ENCODE measurements at places on chromosomes 7 and 10.

- no peak for DNase-seq
Measured at GRCh38 chr10:122168598-122169394, 102.3 kb upstream of the BTBD16 start.

DNA sequence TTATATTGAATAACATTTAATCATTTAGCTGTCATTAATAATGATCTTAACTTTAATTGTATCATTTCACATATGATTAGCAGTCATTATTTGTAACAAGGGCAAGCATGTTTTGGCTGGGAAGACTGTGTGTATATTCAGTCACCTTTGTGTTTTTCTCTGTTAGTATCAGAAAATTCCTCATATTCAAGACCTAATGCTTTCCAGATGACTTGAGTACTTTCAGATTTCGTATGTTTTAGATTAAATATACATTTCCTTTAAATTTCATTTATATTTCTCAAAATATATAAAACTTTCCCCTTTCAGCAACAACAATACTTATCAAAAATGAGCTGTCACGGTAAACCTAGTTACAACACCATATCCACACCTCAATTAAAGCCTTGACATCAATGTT is 6.3 kb upstream of the CACNA2D1 start:
- no peak for DNase-seq

GRCh38 chr10:48464871-48465736 is 139.8 kb downstream of the ARHGAP22 start:
- no peak for DNase-seq

GRCh38 chr10:122847782-122848604 is 2.3 kb upstream of the CUZD1 start:
- no peak for DNase-seq

DNA sequence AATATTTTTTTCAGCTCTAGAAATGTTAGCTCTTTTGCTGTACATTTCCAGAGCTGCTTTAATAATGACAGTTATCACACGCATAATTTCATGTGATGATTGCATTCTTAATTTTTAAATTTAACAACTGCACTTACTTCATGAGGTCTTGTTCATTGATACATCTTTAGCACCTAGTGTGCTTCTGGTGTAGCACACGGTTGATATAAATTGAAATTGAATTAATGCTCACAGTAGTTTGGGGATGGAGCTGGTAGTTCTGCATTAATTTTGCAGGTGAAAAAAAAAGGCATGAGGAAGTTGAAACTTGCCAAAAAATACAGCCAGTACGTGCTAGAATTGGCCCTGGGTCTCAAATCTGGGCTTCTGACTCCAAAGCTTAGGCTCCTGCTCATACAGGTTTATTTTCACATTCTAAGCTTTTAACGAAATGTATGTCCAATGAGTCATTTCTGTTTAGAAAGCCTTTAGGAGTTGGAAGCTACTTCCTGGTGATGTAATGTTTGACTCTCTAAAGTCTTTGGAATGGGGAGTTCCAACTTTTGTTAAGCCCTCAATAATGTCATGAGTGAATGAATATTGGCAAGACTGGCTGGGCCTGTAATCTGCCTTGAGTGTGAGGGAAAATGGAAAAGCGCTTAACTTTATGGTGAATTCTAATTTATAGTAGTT is 62.5 kb downstream of the DAGLB start:
- DNase-seq: peak; percentile 88

DNA sequence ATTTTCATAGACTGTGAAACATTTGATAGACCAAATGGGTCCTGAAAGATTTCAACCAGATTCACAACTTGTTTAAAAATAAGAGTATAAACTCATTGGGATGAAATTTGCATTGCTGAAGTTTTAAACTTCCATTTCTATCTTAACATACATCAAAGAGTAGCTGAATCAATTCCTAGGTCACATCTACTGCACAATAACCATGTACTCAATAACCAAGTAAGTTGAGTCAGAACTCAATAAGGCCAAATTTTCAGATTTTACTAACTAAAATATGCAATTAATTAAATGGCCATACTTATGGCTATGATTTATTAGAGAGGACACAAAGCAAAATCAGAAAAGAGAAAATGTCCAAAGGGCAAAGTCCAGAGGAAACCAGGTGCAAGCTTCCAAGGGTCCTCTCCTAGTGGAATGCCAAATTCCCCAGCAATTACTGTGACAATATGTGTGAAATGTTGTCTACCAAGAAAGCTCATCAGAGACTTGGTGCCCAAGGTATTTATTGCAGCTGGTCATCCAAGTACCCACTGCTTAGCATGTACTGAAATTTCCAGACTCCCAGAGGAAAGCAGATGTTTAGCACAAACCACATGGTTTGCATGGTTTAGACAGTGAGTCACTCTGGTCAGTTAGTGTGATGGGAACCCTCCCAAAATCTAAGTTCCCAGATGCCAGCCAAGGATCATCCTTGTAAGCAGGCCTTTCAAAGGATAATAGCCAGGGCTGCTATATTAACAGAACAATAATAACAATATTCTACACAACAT is 238.9 kb downstream of the IPMK start:
- no peak for DNase-seq

- no peak for DNase-seq
Measured at GRCh38 chr10:77667426-77668324, 30.1 kb upstream of the KCNMA1 start.
